ENCODE measurements at places on chromosomes 1 and 21.

GRCh38 chr1:64881281-64881680 lies 85.1 kb downstream of the JAK1 start:
- DNase-seq = no peak

DNA sequence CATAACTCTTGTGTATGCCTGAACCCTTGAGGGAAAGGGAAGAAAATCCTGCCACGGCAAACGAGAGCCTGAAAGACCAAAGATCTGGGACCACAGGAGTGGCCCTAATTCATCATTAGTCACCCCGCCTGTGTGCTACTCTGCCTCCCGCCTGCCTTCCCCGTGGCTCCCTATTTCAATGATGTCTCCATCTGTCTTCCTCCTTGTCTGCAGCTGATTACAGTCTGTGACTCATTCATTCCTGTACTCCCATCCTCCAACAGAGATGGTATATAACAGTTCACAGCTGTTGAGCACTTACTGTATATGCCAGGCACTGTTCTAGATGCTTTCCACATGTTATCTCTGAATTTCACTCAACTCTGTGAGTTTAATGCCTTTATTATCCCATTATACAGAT lies 96.6 kb downstream of the SEC16B start:
- DNase-seq = no peak

- DNase-seq = no peak
These were observed 263.8 kb downstream of the KCNT2 start for GRCh38 chr1:196344453-196344852.

DNA sequence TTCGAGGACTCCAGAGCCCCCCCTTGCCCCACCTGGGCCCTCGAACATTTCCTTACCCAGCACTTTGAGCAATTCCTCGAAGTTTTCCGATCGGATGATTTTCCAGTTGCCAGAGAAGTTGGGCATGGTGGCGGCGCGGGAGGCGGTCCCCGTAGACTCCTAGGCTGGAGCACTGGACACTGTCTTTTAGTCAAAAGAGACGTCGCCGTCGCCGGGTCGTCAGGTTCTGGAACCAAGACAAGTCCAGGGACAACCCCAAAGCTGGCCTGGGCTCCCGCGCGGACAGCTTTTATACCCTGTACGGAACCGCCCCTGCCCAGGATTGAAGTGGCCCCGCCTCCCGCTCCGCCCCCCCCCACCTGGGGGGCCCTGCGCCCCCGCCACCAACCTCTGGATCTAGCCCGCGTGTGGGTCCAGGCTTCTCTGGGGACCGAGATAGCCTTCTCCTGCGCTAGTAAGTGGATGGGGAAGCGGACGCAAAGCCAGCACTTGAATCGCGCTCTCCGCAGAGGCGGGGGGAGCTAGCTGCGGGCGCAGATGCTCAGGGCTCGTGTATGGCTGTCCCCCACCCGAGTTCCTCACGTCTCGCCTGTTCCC lies at the start of gene CRABP2:
CRABP2 (minus strand) TSS at position 263 of the 597 bp plus-strand sequence; CDS start at position 126, 137 bp downstream.
- no peak for DNase-seq

- DNase-seq = no peak
These were observed 41.1 kb downstream of the SLC35F3 start for GRCh38 chr1:233945573-233945972.

- no peak for DNase-seq
These were observed 293.6 kb downstream of the PLPP3 start for GRCh38 chr1:56285554-56286402.

DNA sequence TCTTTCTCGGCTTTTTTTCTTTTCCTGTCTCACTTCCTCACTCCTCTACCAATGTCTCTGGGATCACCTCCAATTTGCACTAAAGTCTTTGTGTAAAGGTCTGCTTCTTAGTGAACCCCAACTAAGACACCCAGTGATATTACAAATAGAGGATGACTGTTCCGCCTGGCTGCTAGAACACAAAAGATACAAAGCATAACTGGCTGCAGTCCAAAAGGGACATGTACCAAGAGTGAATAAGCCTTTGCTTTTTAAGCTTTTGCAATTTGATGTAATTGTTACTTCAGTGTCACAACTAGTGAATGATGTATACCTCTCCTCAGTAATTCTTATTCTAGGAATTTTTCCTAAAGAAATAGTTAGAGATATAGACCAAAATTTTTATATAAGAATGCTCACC lies 82.8 kb upstream of the BEND5 start:
- no peak for DNase-seq

GRCh38 chr1:158255656-158256055 lies 1.4 kb downstream of the CD1A start:
- DNase-seq = no peak

- DNase-seq = no peak
These were observed 7.3 kb downstream of the IPO13 start for GRCh38 chr1:43954036-43954435.

GRCh38 chr1:176551146-176551545 lies 88.2 kb downstream of the PAPPA2 start:
- no peak for DNase-seq

GRCh38 chr1:67952071-67952470 lies 98.4 kb downstream of the DIRAS3 start:
- no peak for DNase-seq

- DNase-seq = no peak
These were observed 14.4 kb upstream of the PPP1R15B start for GRCh38 chr1:204426035-204426436.

DNA sequence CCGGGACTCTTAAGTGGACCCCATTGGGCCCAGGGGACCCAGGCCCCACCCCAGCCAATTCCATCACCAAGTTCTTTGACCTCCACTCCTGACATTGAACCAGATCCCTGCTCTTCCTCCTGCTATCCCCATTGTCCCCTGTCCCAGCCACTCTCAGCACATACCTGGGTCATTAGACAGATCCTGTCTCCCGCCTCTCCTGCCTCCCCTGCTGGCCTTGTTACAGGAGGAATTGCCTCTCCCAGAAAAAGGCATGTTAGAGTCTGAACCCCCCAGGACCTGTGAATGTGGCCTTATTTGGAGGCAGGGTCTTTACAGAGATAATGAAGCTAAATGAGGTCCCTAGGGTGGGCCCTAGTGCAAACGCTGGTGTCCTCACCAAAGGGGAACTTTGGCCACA lies 301.9 kb downstream of the NPHP4 start:
- no peak for DNase-seq

- no peak for DNase-seq
These were observed 351.0 kb upstream of the VAMP3 start for GRCh38 chr1:7420098-7420445.

- DNase-seq = no peak
These were observed at the start of gene CD247 for GRCh38 chr1:167518331-167518700. TSS of gene CD247 (minus strand) at chr1:167518529. CDS start at chr1:167518465, 64 bp downstream.

GRCh38 chr1:47226121-47226838 lies 5.7 kb downstream of the TAL1 start:
- no peak for DNase-seq

DNA sequence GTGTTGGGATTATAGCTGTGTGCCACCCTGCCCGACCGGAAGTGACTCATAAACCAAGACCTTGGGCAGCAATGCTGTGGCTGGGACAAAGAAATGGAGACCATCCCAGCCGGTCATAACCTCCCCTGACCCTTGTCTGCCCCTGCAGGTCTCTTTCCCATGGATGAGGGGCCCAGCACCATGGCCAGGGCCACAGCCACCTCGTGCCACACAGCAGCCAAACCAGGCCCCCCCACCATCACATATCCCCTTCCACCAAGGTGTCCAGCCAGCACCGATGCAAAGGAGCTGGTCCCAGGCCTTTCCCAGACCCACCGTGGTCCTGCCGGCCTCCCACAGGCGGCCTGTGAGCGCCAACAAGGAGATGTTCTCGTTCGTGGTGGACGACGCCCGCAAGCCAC lies 42.2 kb downstream of the FHAD1 start:
- DNase-seq = no peak

DNA sequence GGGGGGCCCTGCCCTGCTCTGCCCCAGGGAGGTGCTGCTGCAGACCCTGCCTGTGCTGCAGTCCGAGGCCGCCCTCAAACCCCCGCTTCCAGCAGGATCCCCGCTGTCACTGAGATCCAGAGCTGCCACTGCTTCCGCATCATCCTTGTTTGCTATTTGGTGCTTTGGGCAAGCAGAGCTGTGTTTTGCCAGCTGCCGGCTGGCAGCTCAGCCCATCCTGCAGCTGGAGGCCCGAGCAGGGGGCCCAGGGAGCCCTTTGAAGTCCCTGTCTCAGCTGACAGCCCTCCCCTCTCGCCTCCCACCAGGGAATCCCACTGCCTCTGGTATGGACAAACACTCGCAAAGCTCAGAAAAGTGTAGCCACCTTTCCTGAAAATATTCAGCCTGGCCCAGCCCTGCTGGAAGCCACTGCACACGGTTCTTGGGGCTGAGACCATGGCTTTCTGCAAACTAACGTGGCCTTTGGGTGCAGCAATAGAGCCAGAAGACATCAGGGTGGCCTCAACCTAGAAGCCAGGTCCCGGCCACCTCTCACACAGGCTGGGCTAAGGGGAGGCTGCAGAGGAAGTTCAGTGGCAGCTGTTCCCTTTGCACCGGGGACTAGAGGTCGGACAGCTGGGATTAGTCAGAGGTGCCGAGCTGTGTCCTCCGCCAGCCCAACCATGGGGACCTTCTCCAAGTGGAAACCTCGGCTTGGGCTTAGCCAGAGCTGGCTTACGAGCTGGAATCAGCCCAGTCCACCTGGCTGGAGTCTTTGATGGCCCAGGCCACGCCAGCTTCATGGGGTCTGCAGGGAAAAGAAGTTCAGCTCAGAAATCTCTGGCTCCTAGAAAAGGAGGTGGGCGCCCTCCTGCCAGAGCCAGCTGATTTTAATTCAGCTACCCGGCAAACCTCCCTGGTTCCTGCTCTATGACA lies 107.1 kb downstream of the SPSB1 start:
- no peak for DNase-seq

DNA sequence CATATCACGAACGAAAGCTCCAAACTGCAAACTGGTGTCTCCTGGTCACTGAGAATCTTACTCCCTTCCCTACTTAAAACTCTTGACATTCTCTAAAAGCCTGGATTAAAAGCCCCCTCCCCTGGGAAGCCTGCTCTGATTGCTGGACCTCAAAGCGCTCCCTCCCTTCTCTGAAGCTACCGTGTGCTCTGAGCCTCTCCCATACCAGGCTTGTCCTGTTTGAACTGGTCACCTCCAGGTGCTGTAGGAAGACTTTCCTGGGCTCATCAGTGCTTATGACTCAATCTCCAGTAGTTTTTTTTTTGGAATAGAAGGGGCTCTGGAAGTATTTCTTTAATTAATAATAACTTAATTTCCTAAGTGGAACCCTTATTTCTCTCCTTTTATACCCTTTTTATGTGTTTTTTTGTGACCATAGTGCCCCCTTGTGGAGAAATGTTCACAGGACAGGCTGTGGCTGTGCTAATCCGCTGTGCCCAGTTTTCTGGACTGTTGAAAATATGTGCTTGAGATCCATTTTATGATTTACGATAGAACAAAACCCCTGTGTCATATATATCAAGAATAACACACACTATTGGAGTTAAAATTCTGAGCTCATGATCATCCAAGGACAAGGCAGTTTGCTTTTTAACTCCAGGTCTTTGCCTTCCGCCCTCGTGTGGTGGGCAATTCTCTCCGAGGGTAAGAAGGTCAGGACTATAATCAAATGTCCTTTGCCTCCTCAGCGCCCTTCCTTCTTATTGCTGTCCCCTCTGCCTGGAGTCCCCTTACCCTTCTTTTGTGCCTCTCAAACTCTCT lies 16.9 kb downstream of the MTARC1 start:
- DNase-seq = no peak

DNA sequence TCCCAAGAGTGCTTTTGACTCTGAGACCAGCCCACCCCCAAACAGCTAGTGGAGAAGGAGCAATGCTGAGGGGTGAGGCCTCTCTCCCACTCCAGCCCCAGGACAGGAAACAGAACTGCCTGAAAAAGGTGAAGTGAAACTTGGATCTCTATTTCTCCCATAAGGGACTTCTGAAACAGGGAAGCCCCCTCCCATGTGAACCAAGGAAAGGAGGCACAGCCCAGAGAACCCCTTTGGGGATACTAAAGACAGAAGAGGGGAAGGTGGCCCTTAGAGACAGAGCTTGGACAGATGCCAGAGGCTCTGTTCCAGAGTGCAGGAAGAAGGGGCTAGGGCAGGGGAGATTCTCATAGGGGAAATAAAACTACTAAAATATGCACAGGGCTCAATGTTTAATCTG lies 2.9 kb downstream of the TNFAIP8L2 start:
- DNase-seq = no peak

GRCh38 chr1:38242506-38242905 lies 195.9 kb upstream of the POU3F1 start:
- DNase-seq = no peak

DNA sequence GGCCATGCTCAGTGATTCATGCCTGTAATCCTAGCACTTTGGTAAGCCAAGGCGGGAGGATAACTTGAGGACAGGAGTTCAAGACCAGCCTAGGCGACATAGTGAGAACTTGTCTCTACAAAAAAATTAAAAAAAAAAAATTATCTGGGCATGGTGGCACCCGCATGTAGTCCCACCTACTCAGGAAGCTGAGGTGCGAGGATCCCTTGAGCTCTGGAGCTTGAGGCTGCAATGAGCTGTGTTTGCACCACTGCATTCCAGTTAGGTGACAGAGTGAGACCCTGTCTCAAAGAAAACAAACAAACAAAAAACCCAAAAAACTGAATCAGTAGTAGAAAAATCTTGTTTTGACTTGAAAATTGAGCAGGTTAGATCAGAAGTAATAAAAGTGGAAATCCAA lies 67.1 kb upstream of the IPO9 start:
- DNase-seq = no peak

DNA sequence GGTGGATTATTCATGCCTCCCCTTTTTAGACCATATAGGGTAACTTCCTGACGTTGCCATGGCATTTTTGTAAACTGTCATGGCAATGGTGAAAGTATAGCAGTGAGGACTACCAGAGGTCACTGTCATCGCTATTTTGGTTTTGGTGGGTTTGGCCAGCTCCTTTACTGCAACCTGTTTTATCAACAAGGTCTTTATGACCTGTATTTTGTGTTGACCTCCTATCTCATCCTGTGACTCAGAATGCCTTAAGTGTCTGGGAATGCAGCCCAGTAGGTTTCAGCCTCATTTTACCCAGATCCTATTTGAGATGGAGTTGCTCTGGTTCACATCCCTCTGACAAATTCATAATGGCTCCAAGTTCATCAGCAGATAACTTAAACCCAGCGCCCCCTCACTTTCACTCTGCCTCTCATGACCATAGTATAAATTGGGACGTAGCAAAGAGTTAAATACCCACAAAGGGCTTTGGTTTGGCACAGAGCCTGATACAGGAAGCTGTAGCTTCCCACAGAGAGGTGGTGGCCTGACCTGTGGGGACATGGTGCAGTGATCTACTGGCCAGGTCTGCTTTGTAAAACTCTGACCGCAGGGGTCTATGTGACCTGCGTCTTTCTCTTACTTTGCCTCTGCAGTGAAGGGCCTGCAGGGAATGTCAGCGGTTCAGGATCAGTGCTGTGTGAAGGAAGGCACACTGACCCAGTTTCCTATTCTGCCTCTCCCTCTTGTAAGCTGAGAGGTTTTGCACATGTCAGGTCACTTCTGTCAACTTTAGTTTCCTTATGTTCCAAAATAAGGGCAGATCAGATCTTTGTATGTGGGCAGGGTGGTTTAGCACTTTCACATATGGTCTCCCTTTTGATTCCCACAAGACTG lies 78.1 kb upstream of the ZNF644 start:
- DNase-seq = no peak

DNA sequence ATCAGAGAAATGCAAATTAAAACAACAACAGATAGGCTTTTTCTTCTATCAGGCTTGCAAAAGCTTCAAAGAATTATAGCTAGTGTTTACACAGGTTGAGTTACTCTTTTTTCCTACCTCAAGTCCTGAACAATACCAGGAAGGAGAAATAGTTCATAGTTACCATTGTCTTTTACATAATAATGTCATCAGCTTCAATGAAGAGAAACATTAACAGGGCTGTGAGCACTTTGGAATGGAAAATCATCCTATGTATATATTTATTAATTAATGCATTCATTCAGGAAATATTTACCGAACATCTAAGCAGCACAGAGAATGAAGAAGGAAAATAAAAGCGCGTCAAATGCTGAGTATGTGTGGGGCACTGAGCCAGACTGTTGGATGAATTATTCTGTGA lies 197.3 kb downstream of the ZBTB18 start:
- DNase-seq = no peak
